Fibroblast of the conjunctiva (primary cell): ENCODE measurements at places on chromosomes 7 and 10.

GRCh38 chr7:49937608-49938007, 155.4 kb downstream of the ZPBP start:
- no peak for DNase-seq

- no peak for DNase-seq
Measured at GRCh38 chr10:78483641-78484040, 450.0 kb downstream of the RPS24 start.

- DNase-seq = no peak
Measured at GRCh38 chr10:12394241-12395033, 45.1 kb downstream of the CAMK1D start.

DNA sequence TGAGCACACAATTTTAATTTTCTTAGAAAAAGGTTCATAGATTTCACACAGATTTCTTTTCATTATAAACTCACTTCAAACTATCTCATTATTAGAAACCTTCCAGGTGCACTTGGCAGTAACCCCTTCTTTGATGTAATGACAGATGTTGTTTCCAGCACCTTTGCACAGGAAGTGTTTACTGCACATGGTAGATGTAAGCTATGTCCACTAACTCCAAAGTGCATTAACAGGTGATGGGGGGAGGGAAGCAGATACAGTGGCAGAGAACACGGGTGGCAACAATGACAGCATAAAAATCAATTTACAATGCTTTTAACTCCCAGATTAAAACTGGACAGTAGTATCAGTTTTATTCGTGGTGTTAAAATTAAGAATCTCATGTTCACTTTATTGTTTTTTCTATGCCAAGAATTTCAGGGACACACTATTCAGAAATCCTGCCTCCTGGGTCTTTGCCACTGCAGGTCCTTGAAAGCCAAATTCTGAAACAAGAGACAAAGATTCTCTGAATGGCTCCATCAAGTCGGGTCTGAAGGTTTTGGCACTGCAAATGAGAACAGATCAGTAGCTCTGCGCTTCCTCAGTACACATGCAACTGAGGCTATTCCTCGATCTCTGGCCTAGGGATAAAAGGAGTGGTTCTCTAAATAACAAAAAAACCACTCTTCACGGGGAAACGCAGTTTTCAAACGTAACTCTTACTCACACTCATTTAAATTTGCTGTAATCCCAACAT, 187.7 kb downstream of the JAZF1 start:
- DNase-seq = no peak

DNA sequence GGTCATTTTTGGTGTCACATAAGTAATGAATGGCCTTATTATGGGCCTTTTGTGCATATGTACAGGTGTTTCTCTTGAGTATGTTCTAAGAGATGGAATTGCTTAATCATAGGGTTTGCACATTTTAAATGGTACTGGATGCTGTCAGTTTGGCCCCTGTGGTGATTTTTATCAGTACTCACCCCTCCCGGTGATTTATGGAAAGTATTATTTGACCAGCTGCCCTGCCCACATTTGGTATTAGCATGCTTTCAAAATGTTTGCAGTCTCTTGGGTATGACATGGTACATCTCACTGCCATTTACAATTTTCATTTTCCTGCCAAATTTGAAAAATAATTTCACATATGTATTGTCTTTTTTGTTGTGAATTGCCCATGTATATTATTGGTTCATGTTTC, 427.7 kb downstream of the LRMDA start:
- DNase-seq = no peak

- no peak for DNase-seq
Measured at GRCh38 chr7:21941611-21942141, 4.0 kb downstream of the CDCA7L start.

GRCh38 chr10:131998050-131998844, 16.5 kb upstream of the BNIP3 start:
- no peak for DNase-seq

GRCh38 chr10:68088740-68089139, 13.7 kb upstream of the HERC4 start:
- no peak for DNase-seq

DNA sequence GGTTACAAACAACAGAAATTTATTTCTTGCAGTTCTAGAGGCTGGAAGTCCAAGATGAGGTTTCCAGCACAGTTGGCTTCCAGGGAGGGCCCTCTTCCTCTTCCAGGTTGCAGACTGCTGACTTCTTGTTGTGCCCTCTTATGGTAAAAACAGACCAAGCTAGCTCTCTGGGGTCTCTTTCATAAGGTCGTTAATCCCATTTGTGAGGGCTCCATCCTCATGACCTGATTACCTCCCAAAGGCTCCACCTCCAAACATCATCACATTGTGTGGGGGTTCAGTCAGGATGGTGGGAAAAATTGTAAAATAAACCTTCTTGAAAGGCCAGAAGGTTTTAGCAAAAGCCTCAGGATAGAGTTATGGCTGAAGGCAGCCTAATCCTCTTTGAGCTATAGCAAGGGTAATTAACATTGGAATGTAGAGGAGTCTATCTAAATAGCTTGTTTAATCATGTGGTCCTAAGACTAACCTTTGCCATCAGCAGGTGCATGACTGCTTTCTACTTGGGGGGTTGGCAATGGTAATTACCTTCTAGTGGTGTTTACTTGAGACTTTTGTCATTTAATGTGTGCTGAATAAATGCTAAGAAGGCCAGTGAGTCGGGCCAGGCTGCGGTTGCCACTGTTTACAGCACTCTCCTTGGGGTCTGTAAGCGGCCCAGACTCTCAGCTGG, 80.8 kb downstream of the PPP1R17 start:
- DNase-seq = no peak

DNA sequence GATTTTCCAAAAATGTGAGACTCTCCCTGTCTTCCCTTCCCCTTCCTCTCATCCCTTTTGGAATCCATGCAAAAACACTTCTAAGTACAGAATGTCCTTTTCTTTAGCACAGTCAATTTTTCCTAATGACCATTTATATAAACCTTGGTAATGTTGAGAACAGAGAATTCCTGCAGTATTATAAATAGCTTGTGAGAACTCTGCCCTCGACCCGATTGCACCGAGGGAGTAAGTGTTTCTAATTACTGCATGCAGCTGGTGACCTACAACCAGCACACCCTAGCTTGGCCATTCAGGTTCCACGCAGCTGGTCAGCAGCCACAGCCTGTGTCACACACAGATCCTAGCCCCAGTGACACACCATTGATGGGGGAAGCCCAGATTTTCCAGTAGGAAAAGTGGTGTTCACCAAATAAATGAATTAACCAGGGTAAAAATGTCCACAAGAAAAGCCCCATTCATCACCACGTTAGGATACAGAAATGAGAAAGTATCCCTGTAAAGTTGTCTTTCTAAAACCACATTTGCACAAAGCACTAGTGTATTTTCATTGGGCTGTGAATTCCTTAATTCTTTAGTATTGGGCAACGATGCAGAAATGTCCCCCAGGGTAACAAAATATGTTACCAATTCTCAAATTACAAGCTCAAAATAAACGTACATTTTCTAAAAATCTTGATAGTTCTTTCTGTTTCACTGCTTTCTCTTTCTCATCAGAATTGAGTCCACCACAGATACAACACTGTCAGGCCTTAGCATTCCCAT, 499.0 kb upstream of the KLF6 start:
- DNase-seq = peak; percentile 97

- DNase-seq = no peak
Measured at GRCh38 chr7:504221-505111, 15.2 kb downstream of the PDGFA start.

DNA sequence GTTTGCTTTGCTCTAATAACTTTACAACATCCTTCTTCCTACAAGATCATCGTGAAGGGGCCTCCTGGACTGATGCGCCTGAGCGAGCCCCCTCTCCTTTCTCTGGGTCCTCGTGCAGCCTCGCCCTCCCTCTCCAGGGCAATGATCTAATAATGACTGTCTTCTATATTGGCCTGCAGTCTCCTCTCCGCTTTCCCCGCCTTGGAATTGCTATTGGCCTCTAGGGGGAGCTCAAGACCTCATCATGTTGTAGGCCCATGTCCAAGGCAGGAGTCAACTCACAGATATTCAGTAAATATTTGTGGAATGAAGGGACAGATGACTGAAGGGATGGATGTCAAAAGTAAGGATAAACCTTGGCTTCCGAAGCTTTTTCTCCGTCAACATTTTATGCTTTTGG, 1180.3 kb downstream of the TYW1 start:
- DNase-seq = peak; percentile 17

DNA sequence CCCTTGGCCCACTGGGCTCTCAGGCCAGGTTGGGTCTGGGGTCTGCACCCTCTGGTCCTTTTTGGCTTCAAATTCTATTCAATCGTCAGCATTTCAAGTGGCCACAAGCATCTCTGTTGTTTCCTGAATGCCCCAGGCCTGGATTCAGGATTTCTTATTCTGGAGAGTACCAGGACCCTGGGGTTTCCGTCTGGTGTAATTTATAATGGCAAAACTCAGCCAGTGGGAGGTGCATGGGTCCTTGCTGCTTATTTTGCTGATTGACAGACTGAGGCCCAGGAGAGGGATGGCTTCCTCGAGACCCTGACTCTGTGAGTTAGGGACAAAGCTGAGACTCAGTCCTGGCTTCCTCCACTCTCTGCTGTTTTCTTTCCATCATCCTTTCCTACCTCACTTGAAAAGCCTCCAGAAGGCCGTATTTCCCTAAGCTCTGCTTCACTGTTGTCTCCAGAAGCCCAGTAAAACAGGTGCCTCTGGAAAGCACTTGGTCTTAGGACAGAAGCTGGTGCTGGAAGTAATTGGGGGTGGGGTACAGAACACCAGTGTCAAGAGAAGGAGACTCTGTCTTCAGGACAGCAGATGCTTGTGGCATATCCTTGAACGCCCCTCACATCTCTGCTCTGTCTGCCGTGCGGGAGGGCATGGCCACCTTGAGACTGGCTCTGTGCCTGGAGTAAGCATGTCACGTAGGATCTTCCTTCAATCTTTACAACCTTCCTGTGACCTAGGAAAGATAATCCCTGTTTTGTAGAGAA, 39.4 kb upstream of the SH2D4B start:
- no peak for DNase-seq

GRCh38 chr7:69932034-69932628, 333.9 kb downstream of the AUTS2 start:
- DNase-seq = peak; percentile 32

GRCh38 chr7:37438906-37439652, 9.6 kb downstream of the ELMO1 start:
- no peak for DNase-seq

GRCh38 chr10:124153023-124153826, 59.8 kb upstream of the CHST15 start:
- peak; percentile 46 for DNase-seq

GRCh38 chr7:149683181-149683580, 90.2 kb downstream of the ZNF467 start:
- DNase-seq = no peak

- no peak for DNase-seq
Measured at GRCh38 chr7:116560021-116560970, 35.5 kb downstream of the CAV1 start.

GRCh38 chr10:23912884-23913404, 296.0 kb upstream of the KIAA1217 start:
- DNase-seq = no peak

- no peak for DNase-seq
Measured at GRCh38 chr7:123802249-123802648, 42.7 kb upstream of the HYAL4 start.

GRCh38 chr10:132972986-132973902, 30.9 kb upstream of the CFAP46 start:
- DNase-seq = no peak

DNA sequence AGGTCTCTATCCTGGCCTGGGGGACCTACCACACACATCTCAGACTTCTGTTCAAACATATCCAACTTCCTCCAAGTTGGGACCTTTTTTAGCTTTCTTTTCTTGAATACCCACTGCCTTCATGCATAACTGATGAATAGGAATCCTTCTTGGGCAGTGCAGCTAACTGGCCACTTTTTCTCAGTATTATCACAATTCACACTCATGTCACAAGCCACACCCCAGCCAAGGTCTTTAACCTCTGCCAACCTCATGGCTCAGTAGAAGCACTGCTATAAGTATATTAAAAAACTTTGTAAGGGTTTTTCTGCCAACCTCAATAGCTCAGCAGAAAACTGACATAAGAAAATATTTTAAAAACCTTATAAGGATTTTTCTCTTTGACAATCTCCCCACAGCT, 44.5 kb downstream of the HHEX start:
- DNase-seq = no peak

GRCh38 chr10:19778996-19779395, 37.2 kb upstream of the PLXDC2 start:
- DNase-seq = no peak

DNA sequence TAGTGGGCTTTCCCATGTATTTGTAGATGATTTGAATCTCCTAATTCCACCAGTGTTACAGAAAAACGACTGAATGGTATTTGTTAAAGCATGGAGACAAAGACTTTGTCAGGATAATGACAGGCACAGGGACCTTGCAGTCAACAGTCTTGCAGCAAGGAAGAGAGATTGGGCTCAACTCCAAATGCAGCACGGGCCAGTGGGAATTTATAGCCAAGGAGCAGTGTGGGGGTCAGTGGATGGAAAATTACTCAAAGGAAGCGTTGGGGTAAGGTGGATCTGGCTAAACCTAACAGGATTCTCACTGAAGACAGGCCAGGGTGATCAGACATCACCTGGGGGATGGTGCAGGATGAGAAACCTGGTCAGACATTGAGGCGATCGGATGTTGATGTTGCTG, 24.3 kb downstream of the CPVL start:
- DNase-seq = no peak

GRCh38 chr10:70738006-70738760, 47.0 kb downstream of the TBATA start:
- DNase-seq = no peak

GRCh38 chr10:129709101-129709500, 242.1 kb downstream of the MGMT start:
- DNase-seq = no peak

GRCh38 chr7:35714862-35715261, 19.9 kb upstream of the HERPUD2 start:
- DNase-seq = no peak

- no peak for DNase-seq
Measured at GRCh38 chr7:409339-410281, 110.0 kb downstream of the PDGFA start.

DNA sequence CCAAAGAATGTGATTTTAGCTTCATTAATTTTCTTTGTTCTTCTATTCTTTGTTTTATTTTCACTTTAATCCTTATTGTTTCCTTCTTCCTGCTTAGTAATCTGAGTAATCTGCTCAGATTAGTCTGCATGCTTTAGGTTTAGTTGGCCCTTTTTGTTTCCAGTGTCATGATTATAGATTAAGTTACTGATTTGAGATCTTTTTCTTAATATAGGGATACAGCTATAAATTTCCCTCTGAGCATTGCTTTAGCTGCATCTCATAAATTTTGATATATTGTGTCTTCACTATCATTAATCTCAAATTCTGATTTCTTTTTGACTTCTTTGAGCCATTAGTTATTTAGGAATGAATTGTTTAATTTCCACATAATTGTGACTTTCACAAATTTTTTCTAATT, 6.2 kb downstream of the NET1 start:
- no peak for DNase-seq

- no peak for DNase-seq
Measured at GRCh38 chr7:16083931-16084330, 337.4 kb downstream of the CRPPA start.
